Left lung (tissue), 14 donors: ENCODE measurements at places on chromosomes 16 and 17.

GRCh38 chr17:3589784-3590183, 19.4 kb downstream of the TRPV1 start:
- no peak overlapping the region for H3K27ac ChIP-seq
- no peaks in the 10 kb centered on the region for H3K4me1 ChIP-seq
- H3K36me3 ChIP-seq, result peaks cover 62% of the 10 kb centered on the region
- H3K27me3 ChIP-seq, result no peaks in the 10 kb centered on the region
- no peak overlapping the region for H3K4me3 ChIP-seq
- no peak for DNase-seq

DNA sequence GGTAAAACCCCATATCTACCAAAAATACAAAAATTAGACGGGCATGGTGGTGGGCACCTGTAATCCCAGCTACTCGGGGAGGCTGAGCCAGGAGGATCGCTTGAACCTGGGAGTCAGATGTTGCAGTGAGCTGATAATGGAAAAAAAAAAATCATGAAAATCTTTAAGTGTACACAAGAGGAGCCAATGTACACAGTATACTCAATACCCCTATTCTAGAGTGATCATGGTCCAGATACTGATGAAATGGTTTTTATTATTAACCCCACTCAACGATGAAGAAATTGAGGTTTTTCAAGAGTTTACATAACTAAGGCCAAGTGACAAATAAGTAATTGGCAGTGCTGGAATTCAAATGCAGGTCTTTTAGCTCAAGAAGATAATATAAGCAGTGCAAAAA, 11.5 kb downstream of the HSD17B2 start:
- no peaks in the 10 kb centered on the region for H3K4me1 ChIP-seq
- H3K27me3 ChIP-seq, result no peaks in the 10 kb centered on the region
- H3K36me3 ChIP-seq, result no peaks in the 10 kb centered on the region
- DNase-seq, result no peak
- H3K4me3 ChIP-seq, result no peak overlapping the region

- DNase-seq, result no peak
- no peaks in the 10 kb centered on the region for H3K27me3 ChIP-seq
- H3K4me3 ChIP-seq, result no peak overlapping the region
- H3K36me3 ChIP-seq, result no peaks in the 10 kb centered on the region
- no peak overlapping the region for H3K27ac ChIP-seq
Observed at GRCh38 chr17:82486231-82487094, 27.9 kb downstream of the NARF start.

- H3K36me3 ChIP-seq, result no peaks in the 10 kb centered on the region
- no peaks in the 10 kb centered on the region for H3K27me3 ChIP-seq
- DNase-seq, result no peak
- peaks cover 60% of the 10 kb centered on the region for H3K4me1 ChIP-seq
- peak overlapping the region; percentile 83 for H3K27ac ChIP-seq
Observed at GRCh38 chr16:28534542-28535373, 4.0 kb downstream of the NUPR1 start.
